ENCODE measurements at places on chromosomes 12 and 14. TPM values are rescaled to one million over a fixed set of nuclear protein-coding genes. Genes with fewer than 3 reads are reported as not detected.

GLS2 gene
- 4.6 TPM for polyA plus RNA-seq

RASAL1 gene
- 0.15 TPM for polyA plus RNA-seq

ZDHHC22 gene
- not detected for polyA plus RNA-seq

ATL1 gene
- polyA plus RNA-seq = 9.4 TPM

OR6C70 gene
- polyA plus RNA-seq = not detected

SMCO2 gene
- 0.18 TPM for polyA plus RNA-seq

KRT82 gene
- not detected for polyA plus RNA-seq

TBC1D30 gene
- 5.2 TPM for polyA plus RNA-seq

DNA sequence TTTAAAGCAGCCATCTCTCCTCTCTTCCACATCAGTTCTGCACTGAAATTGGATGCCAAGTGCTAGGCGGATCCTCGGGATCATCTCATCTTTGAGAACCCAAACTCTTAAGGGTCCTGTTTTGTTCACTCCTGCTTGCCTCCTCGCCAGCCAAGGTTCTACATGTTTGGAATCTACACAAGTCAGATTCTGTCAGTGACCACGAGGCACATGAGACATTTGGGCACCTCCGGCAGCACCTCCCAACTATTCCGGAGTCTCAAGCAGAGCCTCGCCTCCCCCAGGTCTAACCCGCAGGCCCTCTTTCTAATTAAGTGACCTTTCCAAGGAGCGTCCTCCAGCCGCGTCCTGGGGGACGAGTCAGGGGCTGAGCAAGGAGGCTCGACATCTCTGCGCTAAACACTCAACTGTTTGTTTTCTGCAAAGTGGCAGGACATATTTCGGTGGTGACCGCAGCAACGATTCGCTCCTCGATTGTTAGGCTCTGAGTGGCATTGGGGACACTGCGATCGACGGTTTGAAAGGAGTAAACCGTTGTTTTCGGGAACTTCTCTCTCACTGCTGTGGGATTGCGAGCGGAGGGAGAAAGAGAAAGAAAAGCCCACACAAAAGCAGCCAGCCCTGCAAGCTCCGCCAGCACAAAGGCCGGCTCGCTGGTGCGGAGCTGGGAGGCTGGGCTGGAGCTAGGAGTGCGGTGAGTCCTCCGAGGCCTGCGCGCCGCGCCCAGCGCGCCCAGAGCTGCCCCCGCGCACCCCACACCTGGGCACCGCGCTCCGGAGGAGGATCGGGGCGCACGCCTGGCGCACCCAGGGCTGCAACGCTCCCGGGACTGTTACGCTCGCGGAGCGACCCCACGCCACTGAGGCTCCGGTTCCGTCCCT is 640 bp downstream of the ARMH4 start:
- DNase-seq = peak; percentile 64

GRCh38 chr12:11650286-11651281 is 1.1 kb downstream of the ETV6 start:
- DNase-seq = no peak

- DNase-seq = no peak
Measured at GRCh38 chr12:4027412-4027811, 154.2 kb upstream of the PARP11 start.

- DNase-seq = no peak
Measured at GRCh38 chr14:97331526-97331925, 534.3 kb downstream of the VRK1 start.

DNA sequence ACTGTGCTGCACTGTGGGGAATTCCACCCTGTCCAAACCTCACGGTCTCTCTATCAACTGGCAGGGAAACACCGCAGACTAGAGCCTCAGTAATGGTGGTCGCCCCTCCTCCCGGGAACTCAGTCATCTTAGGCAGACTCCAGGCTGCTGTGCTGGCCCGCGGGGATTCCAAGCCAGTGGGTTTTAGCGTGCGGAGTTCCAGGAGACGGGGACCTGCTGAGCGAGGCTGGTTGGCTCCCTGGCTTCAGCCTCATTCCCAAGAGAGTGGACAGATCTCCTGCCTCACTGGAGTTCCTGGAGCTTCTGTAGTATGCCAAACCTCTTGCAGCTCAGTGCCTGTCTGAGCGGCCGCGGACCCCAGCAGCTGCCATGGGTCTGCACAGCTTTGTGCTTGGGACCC is 455.6 kb downstream of the CCDC91 start:
- no peak for DNase-seq

GRCh38 chr12:127640181-127640886 is 626.6 kb upstream of the TMEM132C start:
- DNase-seq = no peak

DNA sequence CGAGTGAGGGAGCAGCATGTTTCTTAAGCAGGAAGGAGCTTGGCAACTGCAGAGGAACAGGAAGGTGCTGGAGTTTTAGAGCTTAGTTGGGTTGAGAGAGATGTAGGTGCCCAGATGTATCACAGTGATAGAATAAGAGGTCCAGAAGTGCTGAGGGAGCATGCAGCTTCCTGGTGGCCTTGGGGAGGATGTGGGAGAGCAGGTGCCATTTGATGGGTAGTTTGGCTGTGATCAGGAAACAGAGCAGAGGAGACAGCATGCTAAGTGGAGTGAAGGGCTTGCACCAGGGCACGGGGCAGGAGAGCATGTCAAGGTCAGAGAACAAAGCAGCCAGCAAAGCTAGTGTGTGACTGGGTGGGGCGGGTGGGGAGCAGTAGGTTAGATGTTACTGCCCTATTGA is 74.8 kb downstream of the PAPOLA start:
- no peak for DNase-seq

DNA sequence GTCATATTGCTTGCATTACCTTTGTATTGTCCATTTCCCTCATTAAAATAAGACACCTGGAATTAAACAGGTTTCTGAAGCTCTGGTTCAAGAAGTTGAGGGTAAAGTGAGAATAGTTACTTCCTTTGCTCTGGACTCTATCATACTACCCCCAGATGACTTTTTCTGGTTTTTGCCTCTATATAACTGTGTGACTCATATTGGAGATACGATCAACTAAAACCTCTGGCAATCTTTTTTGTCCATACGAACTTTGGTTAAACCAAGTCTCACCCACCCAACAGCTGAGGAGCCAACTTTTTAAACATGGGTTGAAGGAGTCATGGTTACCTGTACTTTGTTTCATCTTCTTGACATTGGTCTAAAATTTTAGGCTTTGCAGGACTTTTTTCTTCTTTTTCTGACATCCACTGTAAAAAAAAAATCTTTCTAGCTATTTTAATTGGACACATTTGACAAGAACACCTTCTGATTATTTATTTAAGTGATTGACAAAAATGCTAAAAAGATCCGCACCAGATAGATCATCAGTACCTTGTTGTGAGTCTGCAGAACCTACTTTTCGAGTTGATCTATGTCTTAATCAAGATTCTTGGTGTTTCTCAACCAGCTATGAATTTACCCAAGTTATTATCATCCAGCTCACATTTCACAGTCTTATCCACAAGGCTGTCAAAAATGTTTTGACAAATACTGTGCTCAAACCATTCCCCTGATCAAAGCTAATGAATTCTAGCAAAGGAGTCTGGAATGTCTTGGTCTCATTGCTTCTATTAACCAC is 166.0 kb downstream of the IPO8 start:
- no peak for DNase-seq

DNA sequence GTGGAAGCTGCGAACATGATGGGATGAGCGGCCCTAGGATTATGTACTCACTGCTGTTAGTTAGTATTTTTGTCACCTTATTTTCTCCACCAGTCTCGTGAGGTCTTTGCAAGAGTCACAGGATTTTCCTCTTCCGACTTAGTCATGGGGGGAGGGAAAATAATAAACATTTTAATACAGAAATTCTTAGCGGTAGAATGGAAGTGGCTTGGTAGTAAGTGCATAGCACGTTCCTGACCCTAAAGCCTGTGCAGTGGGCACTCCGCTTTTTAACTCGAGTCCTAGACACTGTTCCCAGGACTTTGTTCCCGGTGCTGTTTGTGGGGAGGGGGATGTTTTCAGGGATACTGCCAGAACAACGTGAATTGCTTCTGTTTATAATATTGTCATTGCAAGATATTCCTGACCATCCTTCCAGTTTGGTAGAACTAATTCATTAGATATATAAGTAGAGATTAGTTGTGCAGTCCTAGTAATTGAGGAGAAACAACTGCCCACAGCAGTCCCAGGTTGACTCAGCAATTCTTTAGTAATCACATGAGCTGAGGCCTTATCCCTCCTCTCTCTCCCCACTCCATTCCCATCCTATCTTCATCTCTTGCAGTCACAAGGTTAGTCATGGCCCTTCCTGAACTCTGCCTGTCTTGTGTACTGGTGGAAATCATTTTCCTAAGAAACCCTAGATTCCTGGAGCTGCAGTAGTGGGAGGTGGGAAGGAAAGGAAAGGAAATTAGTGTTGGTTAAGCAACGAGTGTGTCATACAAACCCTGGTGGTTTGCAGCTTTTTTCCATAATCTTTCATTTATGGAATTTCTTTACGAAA is 799 bp downstream of the SLC38A6 start:
- no peak for DNase-seq

DNA sequence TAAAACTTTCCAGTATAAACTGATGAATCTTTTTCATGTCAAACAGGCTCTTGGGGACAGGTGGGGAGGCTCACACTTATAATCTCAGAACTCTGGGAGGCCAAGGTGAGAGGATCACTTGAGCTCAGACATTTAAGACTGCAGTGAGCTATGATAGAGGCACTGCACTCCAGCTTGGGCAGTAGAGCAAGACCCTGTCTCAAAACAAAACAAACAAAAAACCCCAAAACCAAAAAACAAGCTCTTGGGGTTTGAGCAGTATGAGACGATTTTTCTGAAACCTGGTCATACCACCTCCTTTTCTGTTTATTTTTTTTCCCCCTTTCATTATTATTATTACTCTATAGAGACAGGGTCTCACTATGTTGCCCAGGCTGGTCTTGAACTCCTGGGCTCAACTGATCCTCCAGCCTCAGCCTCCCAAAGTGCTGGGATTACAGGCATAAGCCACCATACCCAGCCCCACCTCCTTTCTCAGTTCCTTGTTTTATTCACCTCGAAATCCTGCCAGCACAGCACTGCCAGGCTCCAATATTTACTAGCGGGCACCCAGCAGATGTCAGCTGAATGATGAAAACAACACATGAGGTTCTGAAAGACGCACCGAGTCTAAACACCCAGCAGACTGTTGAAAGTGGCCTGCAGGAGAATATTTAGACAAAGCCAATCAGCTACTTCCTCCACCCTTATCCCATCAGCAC is 19.5 kb upstream of the CDK17 start:
- DNase-seq = no peak

DNA sequence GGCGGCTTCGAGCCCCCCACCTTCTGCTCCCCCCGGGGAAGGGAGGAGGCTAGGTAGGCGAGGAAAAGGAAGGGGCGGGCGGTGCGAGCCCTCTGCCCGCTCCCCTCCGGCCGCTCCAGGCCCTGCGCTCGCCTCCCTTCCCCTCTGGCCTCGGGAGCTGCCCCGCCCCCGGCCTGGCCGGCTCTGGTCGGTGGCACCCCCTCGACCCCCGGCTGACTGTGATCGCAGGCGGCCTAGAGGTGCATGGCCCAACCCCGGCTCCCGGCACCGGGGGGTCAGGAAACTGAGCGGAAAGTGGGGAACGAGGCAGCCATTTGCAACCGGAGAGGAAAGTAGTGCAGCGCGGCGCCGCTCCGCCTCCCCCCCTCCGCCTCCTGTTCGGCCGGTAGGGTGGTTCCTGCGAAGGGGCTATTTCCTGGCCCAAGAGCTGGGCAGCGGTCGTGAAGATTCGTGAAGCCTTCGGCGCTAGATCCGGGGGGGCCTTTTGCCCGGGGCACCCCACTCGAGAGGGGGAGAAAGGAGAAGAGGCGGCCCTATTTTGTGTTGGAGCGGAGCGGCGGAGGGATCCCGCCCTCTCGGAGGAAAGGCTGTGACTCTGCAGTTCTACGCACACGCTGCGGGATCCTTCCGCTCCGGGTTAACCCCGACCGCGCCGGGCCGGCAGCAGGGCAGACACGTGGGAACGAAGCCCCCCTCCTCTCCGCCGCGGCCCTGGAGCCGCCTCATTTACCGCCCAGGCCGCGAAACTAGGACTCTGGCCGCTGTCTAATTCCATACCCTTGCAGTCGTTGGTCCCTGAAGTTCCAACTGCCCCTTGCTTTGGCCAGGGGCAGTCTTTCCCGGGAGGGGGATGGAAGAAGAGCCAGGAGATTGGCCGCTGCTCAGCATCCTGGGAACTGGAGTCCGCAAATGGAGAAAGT is at the start of gene KMT2D:
Gene KMT2D (minus strand): TSS at position 558 of the 920 bp plus-strand sequence. CDS start 5,470 bp downstream, outside the sequence.
- peak; percentile 94 for DNase-seq

DNA sequence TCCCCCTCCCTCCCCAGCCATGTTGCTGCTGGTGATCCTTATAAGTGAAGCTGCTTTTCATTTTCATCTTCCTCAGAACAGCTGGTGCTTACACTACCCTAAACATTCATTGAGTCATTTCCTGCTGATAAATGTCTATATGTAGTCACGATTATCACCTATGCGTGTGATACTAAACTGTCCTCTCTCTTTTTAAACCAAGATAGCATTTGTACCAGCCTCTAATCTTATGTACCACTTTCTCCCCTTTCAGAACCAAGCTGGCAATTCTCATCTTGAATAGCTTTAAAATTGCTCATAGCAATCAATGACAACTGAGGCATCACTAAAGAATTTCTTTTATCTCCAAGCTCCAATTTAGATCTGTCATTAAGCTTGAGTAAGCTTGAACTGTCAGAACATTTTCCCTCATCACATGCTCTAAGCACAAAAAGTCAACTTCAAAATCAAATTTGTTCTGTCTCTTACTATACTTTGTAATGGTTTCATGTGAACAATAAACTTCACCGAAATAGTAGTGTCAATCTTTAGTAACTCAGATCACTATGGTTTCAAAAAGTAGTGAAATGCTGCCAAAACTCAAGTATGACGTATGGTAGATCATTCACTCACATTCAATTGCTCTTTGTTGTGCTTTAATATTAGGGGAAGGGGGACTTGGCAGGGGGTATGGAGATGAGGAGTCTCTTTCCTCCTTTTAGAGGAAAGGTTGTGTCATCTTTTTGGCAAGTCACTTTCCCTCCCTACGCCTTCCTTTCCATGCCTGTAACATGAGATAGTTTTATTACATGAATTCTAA is 178.1 kb upstream of the NOVA1 start:
- DNase-seq = peak; percentile 3

GRCh38 chr12:124493809-124494750 is 73.3 kb downstream of the NCOR2 start:
- no peak for DNase-seq

DNA sequence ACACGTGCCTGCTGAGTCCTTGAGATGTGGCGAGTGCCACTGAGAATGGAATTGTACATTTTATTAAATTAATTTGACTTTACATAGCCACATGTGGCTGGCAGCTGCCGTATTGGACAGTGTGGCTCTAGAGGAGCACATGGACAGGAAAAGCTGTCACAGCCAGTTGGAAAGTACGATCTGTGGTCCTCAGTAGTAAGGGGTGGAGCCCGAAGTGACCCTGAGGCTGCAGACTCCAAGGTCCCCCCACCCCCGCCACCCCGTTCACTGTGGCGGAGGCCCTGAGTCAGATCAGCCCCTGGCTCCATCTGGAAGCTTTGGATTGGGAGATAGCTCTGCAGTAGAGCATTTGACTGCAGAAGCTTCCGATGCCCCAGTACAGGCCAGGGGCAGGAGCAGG is 25.8 kb upstream of the BEGAIN start:
- DNase-seq = no peak

GRCh38 chr12:2082321-2082720 is 29.5 kb downstream of the CACNA1C start:
- no peak for DNase-seq
